NCI-H1105 (cell line): ENCODE measurements at places on chromosomes 5 and 9.

- no peak for DNase-seq
Measured at GRCh38 chr9:106878934-106879333, 16.0 kb downstream of the ZNF462 start.

DNA sequence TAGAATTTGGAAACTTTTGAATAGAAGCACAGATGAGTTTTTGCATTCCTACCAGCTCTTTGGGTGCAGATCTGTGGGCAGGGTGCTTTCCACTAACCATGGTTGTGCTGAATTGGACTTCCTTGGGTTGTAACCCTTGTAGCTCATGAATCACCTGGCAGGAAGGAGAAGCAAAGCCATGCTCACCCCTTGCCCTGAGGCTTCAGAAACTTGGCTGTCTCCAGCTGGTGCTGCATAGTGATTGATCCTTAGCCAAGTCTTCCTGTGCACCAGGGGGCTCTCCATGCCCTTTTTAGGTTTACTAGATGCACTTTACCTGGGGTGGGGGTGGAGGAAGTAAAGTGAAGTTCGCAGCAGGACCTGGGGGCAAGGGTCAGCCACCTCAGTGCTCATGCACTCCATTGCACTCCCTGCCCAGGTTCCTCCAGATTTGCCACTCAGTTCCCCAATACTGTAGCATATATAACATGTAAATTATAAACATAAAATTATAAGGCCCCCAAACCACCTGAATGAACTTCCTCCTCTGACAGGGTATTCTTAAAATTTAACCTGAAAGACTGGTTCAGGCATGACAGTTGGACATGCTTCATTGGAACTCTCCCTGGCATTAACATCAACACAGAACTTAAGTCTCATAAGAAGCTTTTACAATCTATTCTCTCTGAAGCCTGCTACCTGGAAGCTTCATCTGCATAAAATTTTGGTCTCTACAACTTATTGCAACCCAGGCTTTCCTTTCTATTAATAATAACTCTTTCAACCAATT lies 25.8 kb upstream of the IFNA14 start:
- DNase-seq, result no peak

GRCh38 chr5:6556802-6557102 lies 76.1 kb downstream of the NSUN2 start:
- no peak for DNase-seq

- DNase-seq, result no peak
Measured at GRCh38 chr9:98806394-98807035, 955 bp upstream of the GALNT12 start.

- no peak for DNase-seq
Measured at GRCh38 chr9:136516191-136516654, 29.6 kb downstream of the NOTCH1 start.

GRCh38 chr9:27473111-27473529 lies 51.0 kb upstream of the IFNK start:
- no peak for DNase-seq

DNA sequence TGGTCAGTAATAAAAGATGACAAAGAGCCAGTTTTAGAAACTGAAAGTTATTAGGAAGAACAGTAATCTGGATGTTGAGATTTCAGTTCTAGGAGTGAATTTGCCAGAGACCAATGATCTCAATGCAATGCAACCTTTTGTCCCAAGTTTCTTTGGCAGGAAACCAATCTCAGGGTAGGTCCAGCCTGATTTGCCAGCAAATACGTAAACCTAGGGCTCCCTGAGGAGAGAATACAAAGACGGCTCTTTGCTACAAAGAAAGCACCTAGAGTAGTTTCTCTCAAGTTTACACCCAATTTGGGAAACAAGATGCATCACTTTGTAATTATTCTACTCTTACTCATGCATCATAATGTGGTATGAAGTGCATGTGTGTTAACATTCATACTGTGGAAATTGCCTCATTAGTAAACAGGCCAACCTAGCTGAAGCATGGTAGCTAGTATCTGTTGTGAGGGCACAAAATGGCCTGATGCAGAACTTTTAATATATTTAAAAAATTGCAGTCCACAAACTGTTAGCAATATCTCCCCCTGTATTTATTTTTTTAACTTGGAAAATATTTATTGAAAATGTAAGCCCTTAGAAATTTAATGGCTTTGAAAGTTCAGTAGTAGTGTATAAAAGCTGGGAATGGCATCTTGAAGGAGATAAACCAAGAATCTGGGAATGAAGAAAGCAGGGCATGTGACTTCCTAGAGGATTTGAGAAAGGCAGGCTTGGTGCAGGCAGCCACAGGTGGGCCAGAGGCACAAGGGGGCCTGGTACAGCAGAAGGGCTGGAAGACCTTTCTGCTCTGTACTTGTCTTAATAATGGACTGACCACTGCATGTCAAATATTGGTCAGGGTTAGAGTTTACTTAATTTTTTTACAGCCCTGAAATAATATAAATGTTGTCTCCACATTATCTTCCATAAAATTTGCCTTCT lies 59.5 kb downstream of the MAST4 start:
- DNase-seq, result no peak

DNA sequence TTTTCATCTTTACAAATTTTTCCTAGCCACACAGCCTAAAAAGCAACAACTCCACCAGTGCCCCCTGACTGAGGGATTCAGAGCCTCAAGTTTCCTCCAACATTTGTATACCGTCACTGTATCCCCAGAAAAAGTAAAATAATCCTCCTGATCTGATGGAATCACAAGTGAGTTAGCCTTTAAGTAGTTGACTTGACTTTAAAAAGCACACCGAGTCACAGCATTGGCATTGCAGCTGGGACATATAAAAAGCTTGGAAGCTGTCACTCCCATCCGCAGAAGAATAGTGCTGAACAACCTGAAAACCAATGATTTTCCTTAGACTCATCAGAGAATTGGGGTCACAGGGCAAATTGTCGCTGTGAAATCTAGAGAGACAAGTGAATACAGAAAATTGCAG lies 41.6 kb upstream of the FBN2 start:
- no peak for DNase-seq

GRCh38 chr5:61576556-61576955 lies 244.5 kb downstream of the ZSWIM6 start:
- DNase-seq, result no peak

DNA sequence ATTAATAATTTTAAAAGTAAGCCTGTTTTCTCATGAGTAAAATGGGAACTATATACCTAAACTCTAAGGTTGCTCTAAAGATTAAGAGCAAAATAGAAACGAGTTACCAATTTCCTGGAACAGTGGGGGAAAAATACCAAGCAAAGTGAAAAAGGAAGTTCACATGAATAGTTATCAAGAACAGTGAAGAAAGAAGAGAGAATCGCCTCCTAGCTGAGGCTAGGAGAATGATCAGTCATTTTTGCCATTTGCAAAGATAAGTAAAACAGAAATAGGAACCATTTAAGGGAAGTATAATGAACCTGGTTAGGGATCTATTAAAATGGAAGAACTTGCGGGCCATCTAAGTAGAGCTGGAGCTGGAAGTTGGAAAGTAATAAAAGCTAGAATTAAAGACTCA lies 50.7 kb downstream of the P4HA2 start:
- DNase-seq, result no peak

- no peak for DNase-seq
Measured at GRCh38 chr5:79202076-79202475, 33.9 kb upstream of the JMY start.

- DNase-seq, result no peak
Measured at GRCh38 chr9:37775216-37775919, 9.5 kb downstream of the EXOSC3 start.

DNA sequence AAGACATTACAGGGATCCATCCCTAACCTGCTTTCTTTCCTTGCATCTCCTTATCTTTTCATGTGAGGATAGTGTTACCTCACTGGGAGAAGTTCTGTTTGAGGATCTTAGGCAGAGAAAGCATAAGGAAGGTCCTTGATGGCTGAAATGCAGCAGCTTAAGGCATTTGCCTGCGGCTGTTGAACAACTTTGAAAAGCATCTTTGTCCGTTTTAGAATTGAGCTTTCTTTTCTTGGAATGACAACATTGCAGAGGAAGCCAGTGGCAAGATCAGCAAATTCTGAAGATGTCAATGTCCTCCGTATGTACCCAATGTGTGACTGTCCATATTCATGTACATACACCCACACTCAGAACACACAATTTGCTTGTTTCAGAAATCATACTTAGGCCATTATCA lies 436.2 kb downstream of the GABRG2 start:
- no peak for DNase-seq

GRCh38 chr5:168847511-168848073 lies 268.4 kb upstream of the PANK3 start:
- DNase-seq, result no peak

DNA sequence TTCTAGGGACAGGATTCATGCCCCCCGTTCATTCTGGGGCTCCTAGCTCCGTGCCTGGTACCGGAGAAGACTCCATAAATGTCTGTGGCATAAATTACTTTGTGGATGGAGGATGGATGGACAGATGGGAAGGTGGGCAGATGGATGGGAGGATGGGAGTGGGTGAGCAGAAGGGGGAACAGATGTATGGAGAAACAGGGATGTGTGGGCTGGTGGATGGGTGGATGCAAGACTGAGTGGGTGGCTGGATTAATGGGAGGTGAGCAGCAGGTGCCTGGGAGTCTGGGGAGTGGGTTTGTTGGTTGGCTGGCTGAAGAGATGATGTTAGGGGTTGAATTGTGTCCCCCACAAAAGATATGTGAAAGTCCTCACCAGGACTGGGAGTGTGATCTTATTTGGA lies 43.5 kb downstream of the SARDH start:
- DNase-seq, result no peak

- DNase-seq, result no peak
Measured at GRCh38 chr5:72194846-72195245, 87.6 kb downstream of the MAP1B start.

DNA sequence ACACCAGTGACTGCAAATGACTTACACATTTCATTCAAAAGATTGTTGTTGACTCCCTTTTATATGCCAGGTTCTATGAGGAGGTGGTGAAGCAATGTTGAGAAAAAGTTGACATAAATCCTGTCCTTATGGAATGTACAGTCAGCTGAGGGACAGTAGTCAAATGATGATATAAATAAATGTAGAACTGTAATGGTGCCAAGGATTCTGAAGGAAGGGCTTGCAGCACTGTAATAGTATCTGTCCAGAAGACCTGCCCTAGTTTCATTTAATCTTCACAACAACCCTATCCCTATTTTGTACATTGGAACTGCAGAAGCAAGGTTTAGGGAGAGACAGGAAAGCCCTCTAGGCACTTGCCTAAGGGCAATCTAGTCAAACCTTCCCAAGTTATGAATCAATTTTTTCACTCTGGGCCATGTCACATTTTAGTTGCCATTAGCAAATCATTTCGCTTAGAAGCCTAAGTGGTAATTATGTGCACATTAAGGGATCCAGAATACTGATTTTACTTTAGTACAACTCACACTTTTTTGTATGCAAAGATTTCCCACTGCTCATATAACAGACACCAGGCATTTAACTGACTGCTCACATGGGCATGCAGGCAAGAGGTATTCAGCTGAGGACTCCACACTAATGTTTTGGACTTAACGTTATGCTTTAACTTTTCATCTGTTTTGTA lies 34.5 kb upstream of the LIFR start:
- DNase-seq, result no peak

GRCh38 chr5:115243412-115243811 lies 19.3 kb downstream of the PGGT1B start:
- DNase-seq, result no peak

GRCh38 chr9:110056062-110056461 lies 151.9 kb downstream of the C9orf152 start:
- DNase-seq, result no peak

DNA sequence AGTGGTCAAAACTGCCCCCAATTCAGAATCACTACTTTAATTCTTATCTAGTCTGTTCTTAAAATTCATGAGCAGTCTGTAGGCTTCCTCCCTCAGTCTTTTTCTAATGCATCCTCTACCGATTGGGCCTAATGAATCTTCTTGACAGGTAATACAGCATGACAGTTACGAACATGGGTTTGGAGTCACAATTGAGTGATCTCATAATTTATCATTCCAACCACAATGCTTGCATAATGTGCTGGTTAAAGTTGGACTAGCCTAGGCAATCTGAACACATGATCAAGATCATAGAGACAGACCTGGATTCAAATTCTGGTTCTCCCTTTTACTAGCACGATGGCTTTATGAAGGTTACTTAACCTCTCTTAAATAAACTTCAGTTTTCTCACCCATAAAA lies 33.1 kb upstream of the SETD9 start:
- no peak for DNase-seq

GRCh38 chr5:54095969-54096368 lies 214.4 kb downstream of the ARL15 start:
- no peak for DNase-seq

- no peak for DNase-seq
Measured at GRCh38 chr5:154412316-154412715, 33.5 kb upstream of the SAP30L start.

DNA sequence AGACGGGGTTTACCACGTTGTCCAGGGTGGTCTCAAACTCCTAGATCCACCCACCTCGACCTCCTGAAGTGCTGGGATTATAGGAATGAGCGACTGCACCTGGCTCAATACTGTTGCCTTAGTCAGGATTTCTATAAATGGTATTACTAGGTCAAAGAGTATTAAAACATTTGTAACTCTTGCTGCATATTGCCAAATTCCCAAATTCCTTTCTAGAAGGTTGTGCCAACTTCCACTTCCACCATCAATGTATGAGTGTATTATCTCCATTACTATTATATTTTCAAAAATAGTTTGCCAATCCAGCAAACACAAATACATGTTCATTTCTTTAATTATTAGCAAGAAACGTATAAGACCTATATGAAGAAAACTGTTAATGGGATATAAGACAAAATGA lies 10.6 kb downstream of the PTGR1 start:
- DNase-seq, result no peak

DNA sequence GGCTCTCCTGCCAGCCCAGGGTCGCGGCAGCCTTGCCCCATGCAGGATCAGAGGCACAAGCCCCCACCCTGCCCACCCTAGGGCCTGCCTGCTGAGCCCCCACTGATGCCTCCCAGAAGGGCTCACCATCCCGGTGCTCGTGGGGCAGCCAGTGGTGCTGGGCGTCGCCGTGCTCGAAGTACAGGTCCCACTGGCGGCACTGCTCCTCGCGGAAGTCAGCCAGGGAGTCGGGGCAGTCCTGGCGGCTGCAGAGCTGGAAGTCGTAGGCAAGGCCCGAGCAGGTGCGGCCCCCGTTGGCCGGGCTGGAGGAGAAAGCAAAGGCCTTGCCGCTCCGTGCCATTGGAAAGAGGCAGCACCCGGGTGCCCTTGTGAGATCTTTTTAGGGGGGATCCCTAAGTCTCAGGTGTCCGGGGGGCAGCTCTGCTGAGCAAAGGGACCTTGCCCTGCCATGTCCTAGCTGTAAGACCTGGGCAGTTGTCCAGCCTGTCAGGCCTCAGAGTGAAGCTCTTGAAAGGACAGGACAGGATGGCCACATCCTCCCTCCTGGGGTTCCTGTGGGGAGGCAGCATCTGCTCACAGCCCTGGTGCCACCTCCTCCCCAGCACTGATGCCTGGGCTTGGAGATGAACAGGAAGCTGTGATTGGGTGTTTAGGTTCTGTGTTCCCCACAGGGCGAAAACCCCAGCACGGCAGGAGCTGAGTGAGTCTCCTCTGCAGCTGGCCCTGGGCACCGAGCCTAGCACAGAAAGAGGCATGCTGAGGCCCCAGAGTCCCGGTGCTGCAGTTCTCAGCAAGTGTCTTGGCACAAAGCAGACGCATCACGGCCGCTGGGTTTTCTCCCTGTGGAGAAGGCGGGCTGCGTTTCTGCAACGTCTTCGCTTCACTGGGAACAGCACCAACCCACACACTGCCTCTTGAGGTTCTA lies 77.7 kb downstream of the ZNF354C start:
- DNase-seq, result no peak

GRCh38 chr9:28004900-28005299 lies 431.6 kb upstream of the C9orf72 start:
- no peak for DNase-seq
